ENCODE measurements at places on chromosomes 16 and 17.
A peak's percentile ranks its signal among the peaks of the same experiment; 100 is the strongest.

GRCh38 chr16:76756951-76757350 is 434.0 kb upstream of the MON1B start:
- no peak for DNase-seq

DNA sequence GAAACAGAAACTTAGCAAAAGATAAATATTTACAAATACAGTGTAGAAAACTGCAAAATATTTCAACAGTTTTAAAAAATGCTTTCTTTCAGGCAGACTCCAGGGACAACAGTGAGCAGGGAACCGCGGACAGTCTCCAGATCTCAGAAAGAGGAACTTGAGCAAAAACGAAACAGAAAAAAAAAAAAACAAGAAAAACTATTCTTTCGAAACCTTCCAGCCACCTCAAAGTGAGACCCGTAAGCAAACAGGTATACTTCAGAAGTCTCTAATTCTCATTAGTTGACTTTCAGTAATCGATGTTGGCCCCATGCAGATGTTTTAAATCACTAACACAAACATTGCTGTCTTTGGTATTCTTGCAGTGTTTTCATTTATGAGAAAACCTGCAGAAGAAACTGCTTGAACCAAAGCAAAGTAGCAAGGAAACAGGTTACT is 15.7 kb upstream of the CCL1 start:
- DNase-seq, result peak; percentile 81

GRCh38 chr16:80752541-80752940 is 51.9 kb downstream of the CDYL2 start:
- no peak for DNase-seq

DNA sequence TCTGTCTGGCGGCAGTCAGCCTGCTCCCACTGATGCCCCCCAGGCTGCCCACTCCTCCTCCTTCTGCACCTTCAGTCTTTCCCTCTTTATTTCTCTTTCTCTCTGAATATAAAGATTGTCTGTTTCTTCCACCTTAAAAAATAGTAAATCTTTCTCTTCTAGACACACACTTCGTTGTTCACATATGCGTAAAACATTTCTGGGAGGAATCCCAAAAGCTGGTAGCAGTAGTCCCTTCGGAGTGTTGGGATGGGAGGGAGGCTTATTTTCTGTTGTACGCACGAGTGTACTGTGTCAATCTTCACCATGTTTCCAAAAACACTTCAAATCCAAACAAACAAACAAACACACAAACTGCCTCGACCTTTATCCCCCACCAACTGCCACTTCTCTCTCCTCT is 9.9 kb downstream of the OSBPL7 start:
- DNase-seq, result no peak

DNA sequence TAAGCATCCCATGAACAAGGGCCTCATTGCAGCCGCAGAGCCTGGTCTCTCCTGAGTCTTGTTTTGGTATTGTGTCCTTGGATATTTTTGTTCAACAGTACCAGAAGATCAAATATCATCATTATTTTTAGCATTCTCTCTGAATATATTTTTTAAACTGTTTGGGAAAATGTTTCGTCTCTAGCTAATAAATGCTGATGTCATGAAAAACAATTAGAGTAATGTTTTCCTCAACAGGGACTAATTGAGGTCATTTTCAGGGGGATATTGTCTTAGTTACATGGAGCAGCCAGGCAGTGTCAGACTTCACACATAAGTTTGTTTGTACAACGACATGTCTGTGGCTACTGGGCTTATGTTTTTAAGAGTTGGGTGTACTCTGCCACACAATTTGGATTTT is 805.3 kb upstream of the SOX9 start:
- no peak for DNase-seq

GRCh38 chr16:72467157-72467759 is 295.3 kb upstream of the PMFBP1 start:
- DNase-seq, result peak; percentile 74

- DNase-seq, result no peak
These were observed 10.1 kb downstream of the SLC7A6 start for GRCh38 chr16:68274441-68274840.

- DNase-seq, result no peak
These were observed 7.7 kb downstream of the MIEF2 start for GRCh38 chr17:18267927-18268711.
